ENCODE measurements at places on chromosomes 2 and 18. TPM values are rescaled to one million over a fixed set of nuclear protein-coding genes. Genes with fewer than 3 reads are reported as not detected.

DNA sequence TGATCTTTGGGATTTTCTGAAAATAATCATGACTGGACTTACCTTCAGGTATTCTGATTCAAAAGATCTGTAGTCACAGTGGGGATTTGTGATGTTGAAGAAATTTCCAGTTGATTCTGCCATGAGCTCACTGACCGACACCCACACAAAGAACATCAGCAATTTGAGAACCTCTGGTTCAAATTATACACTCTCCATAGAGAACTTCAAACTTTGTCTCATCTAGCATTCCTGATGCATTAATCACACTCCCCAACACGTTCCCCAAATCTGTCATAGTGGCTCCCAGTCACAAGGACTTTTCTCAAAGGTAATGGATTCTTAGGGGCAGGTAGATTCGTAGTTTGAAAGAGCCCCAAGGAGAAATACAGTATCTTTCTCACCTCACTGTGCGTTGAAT lies 584.3 kb downstream of the FBXO15 start:
- DNase-seq = no peak

GRCh38 chr2:188969651-188970050 lies 4.5 kb upstream of the COL3A1 start:
- no peak for DNase-seq

Gene LONRF2
- total RNA-seq = 0.08 TPM

Gene ERBB4
- not detected for total RNA-seq

Gene OTOS
- total RNA-seq = not detected

DNA sequence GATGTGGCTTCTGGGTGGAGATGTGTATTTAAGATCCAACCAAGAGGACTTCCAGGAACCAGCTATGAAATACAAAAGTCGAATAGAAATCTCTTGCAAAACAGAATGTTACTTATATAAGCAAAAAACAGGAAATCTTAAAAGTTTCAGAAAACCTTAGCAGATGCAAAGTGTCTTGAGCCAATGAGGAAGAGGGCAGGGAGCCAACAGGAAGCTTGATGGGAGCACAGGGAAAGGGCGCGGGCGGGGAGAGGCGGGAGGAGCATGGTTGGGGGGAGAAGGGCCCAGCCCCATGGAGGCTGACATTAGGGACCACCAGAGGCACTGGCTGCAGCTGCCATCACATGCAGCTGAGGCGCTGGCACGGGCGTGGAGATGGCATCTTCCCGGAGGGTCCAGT lies 203.3 kb downstream of the SNTG2 start:
- no peak for DNase-seq

- no peak for DNase-seq
Measured at GRCh38 chr2:161044921-161045320, 115.3 kb upstream of the TANK start.

- DNase-seq = peak; percentile 77
Measured at GRCh38 chr2:68774569-68775271, 40.1 kb downstream of the ARHGAP25 start.

- no peak for DNase-seq
Measured at GRCh38 chr2:82198809-82199492, 1894.4 kb upstream of the LRRTM1 start.

DNA sequence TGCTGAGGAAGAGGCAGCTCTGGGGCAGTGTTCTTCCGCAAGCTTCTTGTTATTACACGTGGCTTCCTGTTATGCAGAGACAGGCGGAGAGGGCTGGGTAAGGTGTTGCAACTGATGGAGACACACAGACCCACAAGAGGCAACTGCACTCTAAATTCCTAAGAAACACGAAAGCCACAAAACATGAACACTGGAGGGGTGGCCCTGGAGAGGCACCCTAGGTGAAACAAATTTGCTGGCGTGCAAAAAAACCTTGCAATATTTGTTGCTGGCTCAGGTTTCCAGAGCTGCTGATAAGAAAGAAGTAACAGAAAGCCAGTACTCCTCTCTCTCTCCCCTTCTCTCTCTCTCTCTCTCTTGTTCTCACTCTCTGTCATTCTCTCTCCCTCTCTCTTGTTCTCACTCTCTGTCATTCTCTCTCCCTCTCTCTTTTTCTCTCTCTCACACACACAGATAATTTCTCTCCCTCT lies 31.8 kb downstream of the ARHGAP25 start:
- peak; percentile 84 for DNase-seq

GRCh38 chr2:215439980-215440512 lies 4.2 kb upstream of the FN1 start:
- no peak for DNase-seq

GRCh38 chr2:105100046-105100840 lies 62.4 kb downstream of the MRPS9 start:
- no peak for DNase-seq

DNA sequence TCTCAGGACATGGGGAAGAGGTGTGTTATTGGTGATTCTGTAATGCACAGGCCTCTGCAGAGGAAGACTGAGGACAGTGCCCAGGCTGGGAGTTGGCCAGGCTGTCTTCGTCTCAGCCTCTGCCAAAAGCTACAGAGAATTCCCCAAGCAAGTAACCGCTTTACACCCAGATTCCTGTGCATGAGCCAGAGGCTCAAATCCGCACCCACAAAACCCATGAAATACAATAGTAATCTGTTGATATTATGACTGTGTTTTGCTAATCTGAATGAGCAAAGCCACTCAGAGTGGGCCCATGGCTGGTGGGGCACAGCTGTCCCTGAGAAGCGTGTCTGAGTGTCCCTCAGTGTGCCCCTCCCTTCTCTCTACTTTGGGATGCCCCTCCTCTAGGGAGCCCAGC lies 149.5 kb upstream of the PXDN start:
- no peak for DNase-seq

GRCh38 chr18:25827961-25828561 lies 262.4 kb downstream of the SS18 start:
- DNase-seq = no peak

DNA sequence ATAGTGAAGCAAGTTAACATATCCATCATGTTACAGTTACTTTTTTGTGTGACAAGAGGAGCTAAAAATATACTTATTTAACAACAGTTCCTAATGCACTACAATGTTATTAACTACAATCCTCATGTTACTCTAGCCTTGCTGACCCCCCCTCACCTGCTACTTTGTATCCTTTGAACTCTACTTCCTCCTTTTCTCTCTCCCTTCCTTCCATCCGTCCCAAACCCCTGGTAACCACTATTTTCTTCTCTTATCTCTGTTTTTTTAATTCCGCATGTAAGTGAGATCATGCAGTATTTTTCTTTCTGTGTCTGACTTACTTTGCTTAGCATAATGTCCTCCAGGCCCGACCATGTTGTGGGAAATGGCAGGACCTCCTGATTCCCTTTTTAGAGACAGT lies 59.4 kb downstream of the NPAS2 start:
- DNase-seq = no peak

DNA sequence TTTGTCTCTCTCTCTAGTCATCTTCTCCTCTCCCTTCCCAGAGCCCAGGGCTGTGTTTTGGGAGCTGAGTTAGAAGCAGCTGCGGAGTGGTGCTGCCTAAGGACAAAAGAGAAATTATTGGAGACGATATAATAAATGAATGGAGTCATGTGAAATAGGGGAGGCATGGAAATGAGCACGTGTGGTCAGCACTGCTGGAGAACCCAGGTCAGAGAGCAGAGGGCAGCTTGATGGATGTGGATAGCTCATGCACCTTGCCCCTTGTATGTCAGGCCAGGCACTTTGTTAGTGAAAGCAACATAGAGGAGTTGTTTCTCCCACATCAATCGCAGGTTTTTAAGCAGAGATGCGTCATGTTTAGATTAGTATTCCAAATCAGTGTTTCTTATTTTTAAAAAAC lies 15.7 kb downstream of the TTR start:
- DNase-seq = no peak

Gene ARHGAP25
- total RNA-seq = 128 TPM

Gene AQP12A
- not detected for total RNA-seq

DNA sequence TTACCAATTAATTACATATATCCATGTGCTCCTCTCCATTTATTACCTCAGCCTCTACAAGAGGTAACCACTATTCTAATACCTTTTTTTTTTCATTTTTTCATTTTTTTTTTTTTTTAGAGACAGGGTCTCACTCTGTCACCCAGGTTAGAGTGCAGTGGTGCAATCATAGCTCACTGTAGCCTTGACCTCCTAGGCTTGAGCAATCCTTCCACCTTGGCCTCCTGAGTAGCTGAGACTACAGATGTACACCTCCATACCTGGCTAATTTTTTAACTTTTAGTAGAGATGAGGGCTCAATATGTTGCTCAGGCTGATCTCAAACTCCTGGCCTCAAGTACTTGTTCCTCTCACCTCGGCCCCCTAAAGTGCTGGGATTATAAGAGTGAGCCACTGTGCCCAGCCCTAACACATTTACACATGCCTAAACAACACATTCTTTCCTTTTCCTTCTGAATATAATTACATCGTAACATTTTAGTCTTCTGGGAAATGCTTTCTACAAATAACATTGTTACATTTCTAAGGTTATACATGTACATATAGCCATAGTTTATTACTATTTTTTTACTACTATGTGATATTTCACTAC lies 10.5 kb downstream of the PPIL3 start:
- no peak for DNase-seq

DNA sequence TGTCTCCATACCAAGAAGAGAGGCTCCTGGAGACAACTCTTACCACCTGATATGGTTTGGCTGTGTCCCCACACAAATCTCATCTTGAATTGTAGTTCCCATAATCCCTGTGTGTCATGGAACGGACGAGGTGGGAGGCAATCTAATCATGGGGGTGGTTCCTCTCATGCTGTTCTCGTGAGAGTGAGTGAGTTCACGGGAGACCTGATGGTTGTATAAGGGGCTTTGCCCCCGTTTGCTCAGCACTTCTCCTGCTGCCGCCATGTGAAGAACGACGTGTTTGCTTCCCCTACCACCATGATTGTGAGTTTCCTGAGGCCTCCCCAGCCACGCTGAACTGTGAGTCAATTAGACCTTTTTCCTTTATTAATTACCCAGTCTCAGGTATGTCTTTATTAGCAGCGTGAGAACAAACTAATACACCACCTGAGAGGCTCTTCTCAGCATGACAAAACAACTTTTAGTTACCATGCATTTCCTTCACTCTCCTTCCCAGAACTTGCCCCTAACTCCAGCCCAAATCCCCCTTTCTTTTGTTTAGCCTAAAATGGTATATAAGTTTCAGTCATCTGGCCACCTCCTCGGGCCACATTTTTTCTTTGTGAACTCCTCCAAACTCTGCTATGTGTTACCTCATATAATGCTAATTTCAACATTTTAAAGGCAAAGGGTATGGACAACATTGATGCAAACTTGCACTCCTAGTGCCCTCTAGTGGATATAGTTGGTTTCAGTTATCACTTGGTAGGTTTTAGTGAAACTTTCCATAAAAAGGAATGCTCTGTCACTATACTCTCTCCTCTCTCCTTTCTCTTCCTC lies 58.6 kb upstream of the SLC25A52 start:
- no peak for DNase-seq

GRCh38 chr2:127058246-127058953 lies 48.6 kb downstream of the BIN1 start:
- DNase-seq = no peak

Gene EFR3B
- not detected for total RNA-seq

- no peak for DNase-seq
Measured at GRCh38 chr2:215772003-215772402, 241.3 kb downstream of the MREG start.

Gene ASB18
- total RNA-seq = not detected

DNA sequence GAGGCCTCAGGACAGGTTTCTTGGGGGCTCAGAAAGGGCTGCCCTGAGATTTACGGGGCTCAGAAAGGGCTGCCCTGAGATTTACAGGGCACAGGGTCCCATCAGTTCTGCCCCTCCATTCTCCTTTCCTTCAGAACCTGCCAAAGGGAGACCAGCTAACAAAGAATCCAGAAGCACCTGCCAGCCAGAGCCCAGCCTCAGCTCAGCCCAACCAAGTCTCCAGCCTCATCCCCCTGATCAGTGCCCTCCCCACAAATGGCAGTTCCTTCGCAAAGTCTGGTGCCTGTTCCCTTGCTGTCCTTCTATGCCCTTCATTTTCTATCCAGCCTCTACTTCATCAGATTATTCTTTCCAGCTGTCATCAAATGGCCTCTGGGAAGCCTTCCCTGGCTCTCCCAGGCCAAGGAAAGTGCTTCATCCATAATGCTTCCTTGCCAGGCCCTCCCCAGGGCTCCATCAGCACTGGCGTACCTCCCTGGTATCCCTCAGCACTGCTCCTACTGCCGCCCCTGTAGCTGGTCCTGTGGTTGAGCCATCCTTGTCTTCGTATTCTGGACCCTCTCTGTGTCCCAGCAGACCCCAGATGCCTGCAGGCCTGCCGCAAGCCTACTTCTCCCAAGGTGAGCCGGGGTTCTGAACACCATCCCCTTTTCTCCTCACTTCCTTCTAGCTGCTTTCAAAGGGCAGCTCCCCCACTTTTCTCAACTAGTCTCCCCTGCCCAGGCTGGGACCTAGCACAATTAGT lies 96.2 kb upstream of the EPAS1 start:
- DNase-seq = no peak

- no peak for DNase-seq
Measured at GRCh38 chr18:35432565-35433001, 55.4 kb upstream of the ZNF396 start.

DNA sequence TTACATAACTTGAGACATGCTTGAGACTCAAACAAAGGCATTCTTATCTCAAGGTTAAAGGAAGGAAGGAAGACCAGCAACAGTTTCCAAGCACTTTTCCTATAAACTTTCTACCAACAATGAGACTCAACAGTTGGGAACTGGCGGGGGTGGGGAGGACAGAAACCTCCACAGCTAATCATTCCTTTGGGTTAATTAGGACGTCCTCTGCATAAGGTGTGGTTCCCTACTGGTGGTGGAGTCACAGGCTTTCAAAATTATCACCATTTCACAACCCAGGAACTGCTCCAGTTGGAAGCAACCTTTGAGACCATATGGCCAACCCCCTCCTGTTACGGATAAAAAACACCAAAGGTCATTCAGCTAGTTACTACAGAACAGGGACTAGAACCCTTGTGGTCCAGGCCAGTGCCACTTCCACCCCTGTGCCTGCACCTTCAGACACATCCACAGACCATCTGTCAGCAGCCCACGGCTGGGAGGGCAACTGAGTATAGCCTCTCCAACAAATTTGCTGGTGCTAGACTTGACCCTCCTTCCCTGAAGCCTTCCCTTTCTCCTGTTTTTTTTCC lies 30.1 kb upstream of the ATL2 start:
- DNase-seq = no peak

Gene SIGLEC15
- not detected for total RNA-seq

Gene DCDC2C
- total RNA-seq = not detected

Gene MSGN1
- not detected for total RNA-seq

- DNase-seq = no peak
Measured at GRCh38 chr18:74333091-74333490, 17.5 kb downstream of the C18orf63 start.

All from activated CD4-positive, alpha-beta memory T cell treated with anti-CD3 and anti-CD28 coated beads, Interleukin-2, amount 10 ng/mL, durations not matched to agents 7 days and 5 days (primary cell).